ENCODE measurements at places on chromosomes 3 and 15.

GRCh38 chr15:99344639-99345038 lies 93.4 kb downstream of the LRRC28 start:
- peaks cover 4% of the 10 kb centered on the region for H3K4me1 ChIP-seq
- no peak for DNase-seq
- no peak overlapping the region for H3K4me3 ChIP-seq
- H3K27me3 ChIP-seq, result no peaks in the 10 kb centered on the region

GRCh38 chr3:48273594-48274211 lies 32.8 kb downstream of the ZNF589 start:
- no peaks in the 10 kb centered on the region for H3K27me3 ChIP-seq
- H3K27ac ChIP-seq, result no peak overlapping the region
- no peak overlapping the region for H3K4me3 ChIP-seq
- no peaks in the 10 kb centered on the region for H3K36me3 ChIP-seq

- H3K4me1 ChIP-seq, result peaks cover 5% of the 10 kb centered on the region
- no peaks in the 10 kb centered on the region for H3K36me3 ChIP-seq
- H3K27me3 ChIP-seq, result no peaks in the 10 kb centered on the region
- DNase-seq, result no peak
Measured at GRCh38 chr15:43489191-43489590, 3.8 kb downstream of the TP53BP1 start.

GRCh38 chr3:119810018-119810435 lies 28.1 kb downstream of the NR1I2 start:
- H3K27me3 ChIP-seq, result no peaks in the 10 kb centered on the region
- peak; percentile 79 for DNase-seq
- no peak overlapping the region for H3K27ac ChIP-seq
- H3K36me3 ChIP-seq, result no peaks in the 10 kb centered on the region
- no peaks in the 10 kb centered on the region for H3K4me1 ChIP-seq
- peak overlapping the region; percentile 61 for H3K4me3 ChIP-seq

- no peaks in the 10 kb centered on the region for H3K36me3 ChIP-seq
- no peak for DNase-seq
- H3K27ac ChIP-seq, result no peak overlapping the region
- H3K27me3 ChIP-seq, result no peaks in the 10 kb centered on the region
- no peak overlapping the region for H3K4me3 ChIP-seq
- no peaks in the 10 kb centered on the region for H3K4me1 ChIP-seq
Measured at GRCh38 chr3:149450281-149450680, 24.2 kb upstream of the TM4SF4 start.

DNA sequence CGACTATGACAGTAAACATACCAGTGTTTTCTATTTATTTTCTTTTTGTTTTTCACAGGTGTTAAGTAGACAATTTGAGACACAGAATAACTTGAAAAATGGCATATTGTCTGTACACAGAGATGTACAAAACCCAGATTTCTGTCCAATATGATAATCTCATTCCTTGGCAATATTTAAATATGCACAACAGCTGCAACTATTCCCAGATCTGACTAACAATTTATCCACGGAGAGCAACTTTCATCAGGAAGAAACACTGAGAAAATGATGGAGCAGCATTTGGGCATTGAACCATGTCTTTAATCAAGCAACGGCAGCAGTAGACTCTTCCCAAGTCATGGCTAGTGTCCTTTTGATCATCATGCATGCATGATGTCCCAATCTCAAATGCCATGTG lies 452.6 kb downstream of the ZPLD1 start:
- no peaks in the 10 kb centered on the region for H3K4me1 ChIP-seq
- no peaks in the 10 kb centered on the region for H3K27me3 ChIP-seq
- no peak overlapping the region for H3K4me3 ChIP-seq
- no peak overlapping the region for H3K27ac ChIP-seq
- H3K36me3 ChIP-seq, result no peaks in the 10 kb centered on the region
- no peak for DNase-seq

DNA sequence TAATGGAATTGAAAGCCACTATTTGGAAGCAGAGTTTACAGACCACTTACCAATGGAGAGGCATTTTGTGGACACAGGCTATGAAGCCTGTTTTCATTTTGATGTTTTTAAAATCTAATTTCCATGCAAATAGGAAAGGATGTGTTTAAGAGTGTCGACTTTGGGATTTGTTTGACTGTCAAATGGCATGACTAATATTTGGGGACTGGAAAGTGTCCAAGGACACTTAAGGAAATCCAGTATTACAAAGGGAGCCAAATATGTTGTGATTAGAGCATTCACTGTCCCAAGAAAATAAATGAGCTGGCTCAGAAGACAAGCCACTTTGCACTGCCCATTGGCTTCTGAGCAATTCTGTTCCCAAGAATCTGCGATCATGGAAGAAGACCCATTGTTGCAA lies 34.0 kb upstream of the SLC6A11 start:
- no peak overlapping the region for H3K27ac ChIP-seq
- H3K36me3 ChIP-seq, result no peaks in the 10 kb centered on the region
- no peak for DNase-seq
- no peak overlapping the region for H3K4me3 ChIP-seq

DNA sequence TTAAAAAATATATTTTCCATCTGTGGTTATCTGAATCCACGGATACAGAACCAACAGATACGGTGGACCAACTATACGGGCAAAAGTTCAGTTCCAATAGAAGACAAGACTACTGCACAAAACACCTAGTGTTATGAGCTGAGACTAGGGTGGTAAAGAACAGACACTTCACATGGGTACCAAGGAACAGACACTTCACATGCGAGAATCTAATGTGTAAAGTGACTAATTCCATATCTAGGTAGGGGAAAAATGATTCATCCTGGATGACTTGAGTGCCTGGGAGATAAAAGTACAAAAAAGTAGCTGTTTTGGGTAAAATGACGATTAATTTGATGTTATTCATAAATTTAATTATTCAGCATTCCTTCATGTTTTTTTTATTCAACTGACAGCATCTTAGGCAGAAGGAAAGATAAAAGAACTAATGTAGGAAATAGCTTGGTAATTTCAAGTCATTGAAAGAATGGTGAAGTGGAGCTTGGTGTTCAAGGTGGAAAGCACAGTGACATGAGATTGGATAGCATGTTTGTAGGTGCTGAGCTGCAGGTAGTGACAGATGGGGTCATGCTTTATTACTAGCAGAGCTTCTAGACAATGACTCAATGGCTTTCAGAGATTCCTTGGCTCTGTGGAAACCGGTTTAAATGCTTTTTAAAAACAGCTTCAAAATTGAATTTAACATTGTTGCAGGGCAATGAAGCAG lies 5.2 kb downstream of the CD200 start:
- no peak overlapping the region for H3K27ac ChIP-seq
- no peaks in the 10 kb centered on the region for H3K27me3 ChIP-seq
- no peak for DNase-seq
- no peaks in the 10 kb centered on the region for H3K36me3 ChIP-seq
- no peaks in the 10 kb centered on the region for H3K4me1 ChIP-seq

DNA sequence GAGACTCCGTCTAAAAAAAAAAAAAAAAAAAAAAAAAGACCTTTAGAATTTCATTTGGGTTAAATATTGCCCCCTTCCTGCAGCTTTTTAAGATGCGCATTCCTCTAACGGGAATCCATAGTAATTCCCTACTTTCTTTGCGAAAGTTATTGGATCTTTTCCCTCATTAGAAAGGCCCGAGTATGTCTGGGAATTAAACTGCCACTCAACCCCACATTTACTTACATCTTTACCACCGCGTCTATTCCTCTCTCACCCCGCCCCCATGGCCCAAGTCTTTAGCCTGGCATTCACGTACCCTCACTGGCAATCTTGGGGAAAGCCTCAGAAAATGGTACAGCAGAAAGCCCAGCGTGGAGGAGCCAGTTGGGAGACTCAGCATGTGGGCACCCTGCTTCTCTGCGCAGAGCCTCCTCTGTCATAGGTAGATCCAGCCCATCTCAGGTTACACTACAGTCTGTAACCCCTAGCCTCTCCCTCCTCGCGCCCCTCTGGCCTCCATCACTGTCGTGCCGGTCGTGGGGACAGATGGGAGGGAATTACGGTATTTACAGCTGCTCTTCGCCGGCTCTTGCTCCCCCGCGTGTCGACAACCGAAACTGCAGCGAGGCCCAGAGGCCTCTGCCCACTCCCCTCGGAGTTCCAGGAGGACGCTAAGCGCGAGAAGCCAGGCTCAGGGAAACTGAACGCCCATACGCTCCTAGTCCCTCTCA lies 6.4 kb upstream of the ANKDD1A start:
- no peaks in the 10 kb centered on the region for H3K4me1 ChIP-seq
- peak; percentile 87 for DNase-seq
- no peak overlapping the region for H3K27ac ChIP-seq
- H3K27me3 ChIP-seq, result no peaks in the 10 kb centered on the region
- H3K4me3 ChIP-seq, result no peak overlapping the region

DNA sequence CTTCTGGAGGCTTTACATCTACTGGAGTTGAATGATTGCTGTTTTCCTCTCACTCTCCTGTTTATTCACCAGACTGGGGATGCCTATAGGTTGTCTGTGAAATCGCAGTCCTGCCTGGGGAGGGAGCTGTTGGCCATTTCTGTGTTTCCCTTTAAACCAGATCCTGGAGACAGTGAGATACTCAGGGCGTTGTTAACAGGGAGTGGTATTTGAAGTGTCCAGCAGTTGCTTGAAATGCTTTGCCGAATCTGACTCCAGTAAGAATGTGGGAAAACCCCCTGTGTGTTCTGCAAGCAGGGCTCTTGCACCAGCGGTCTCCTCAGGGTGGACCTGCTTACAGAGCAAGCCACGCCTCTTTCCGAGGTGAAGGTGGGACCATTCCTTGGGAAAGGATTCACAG lies 4.3 kb upstream of the LRRK1 start:
- peaks cover 6% of the 10 kb centered on the region for H3K4me1 ChIP-seq
- no peak for DNase-seq
- H3K36me3 ChIP-seq, result no peaks in the 10 kb centered on the region
- no peak overlapping the region for H3K27ac ChIP-seq
- H3K27me3 ChIP-seq, result no peaks in the 10 kb centered on the region
- H3K4me3 ChIP-seq, result no peak overlapping the region

DNA sequence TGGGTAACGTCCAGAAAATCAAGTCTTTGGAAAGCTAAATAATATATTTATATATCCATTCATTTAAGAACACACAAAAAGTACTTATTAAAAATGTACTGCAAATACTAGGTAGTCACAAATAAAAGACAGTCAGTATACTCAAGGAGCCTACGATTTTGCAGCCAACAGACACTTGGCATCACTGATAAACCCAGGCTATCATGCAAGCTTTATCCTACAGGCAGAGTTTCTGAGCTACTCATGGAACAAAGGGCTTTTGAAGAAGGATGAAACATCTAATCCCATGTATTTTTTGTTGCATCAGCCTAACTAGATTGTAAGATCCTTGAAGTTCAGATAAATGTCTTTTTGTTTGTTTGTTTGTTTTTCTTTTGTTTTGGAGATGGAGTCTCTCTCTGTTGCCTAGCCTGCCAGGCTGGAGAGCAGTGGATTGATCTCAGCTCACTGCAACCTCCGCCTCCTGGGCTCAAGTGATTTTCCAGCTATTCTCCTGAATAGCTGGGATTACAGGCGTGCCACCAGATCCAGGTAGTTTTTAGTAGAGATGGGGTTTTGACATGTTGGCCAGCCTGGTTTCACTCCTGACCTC lies 319.4 kb upstream of the MDFIC2 start:
- H3K4me3 ChIP-seq, result no peak overlapping the region
- no peaks in the 10 kb centered on the region for H3K36me3 ChIP-seq
- no peak overlapping the region for H3K27ac ChIP-seq
- no peaks in the 10 kb centered on the region for H3K4me1 ChIP-seq
- H3K27me3 ChIP-seq, result no peaks in the 10 kb centered on the region

DNA sequence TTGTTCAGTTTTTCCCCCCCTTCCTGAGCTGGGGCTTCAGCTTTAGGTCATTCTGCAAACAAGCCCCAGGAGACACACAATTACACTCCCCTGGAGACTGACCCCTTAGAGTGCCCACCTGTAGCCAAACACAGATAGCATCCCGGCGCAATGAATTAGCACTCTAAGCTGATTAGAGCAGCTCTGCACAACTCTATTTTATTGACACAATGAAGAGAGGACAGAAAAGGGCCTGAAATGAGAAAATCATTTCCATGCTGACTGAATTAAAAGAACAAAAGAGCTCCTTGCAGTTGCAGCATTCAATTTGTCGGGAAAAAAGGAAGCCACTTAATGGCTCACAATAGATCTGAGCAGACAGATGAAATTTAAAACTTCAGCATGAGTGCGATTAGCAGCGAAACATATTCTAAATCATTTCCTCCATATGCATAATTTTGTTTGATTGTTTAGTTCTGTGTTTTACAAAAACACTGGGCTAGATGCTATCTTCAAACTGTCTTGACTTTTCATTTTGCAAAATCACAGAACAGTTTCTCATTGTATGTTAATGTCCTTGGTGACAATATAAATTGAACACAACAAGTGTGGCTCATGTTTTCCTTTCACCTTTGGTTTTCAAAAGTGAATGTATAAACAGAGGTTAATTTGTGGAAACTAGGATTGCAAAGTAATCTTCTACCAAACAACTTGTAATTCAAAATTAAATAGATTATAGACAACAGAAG lies 308.6 kb downstream of the MECOM start:
- H3K36me3 ChIP-seq, result no peaks in the 10 kb centered on the region
- H3K27me3 ChIP-seq, result no peaks in the 10 kb centered on the region
- DNase-seq, result no peak
- H3K4me3 ChIP-seq, result no peak overlapping the region
- H3K4me1 ChIP-seq, result peaks cover 4% of the 10 kb centered on the region

DNA sequence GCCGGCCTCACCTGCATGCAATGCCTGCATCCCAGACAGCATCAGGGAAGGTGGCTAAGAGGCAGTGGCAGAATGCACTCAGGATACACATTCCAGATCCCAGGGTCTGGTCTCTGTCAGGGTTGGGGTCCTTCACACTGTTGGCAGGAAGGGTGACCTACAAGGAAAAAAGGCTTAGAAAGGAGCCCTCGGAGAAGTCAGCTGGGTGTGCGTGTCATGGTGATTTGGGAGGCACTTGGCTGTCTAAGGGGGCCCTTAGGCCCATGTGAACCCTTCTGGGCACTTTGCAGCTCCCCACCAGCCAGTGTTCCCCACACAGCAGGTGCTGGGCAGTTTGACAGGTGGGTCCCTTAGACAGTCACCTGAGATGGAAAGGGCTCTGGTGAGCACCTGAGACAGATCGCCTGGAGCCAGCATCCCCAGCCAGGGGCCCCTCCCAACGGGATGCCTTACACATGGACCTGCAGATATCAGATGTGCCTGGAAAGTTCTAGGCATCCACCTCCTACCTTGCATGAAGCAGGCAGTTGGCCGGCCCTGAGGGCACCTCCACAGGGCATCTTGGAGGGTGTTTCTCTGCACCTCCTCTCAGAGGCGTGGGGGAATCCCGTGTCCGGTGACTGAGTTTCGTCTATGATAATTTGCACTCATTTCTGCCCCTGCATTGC lies 131.6 kb downstream of the LRRK1 start:
- no peaks in the 10 kb centered on the region for H3K27me3 ChIP-seq
- DNase-seq, result no peak
- no peaks in the 10 kb centered on the region for H3K4me1 ChIP-seq
- no peak overlapping the region for H3K4me3 ChIP-seq
- no peak overlapping the region for H3K27ac ChIP-seq

DNA sequence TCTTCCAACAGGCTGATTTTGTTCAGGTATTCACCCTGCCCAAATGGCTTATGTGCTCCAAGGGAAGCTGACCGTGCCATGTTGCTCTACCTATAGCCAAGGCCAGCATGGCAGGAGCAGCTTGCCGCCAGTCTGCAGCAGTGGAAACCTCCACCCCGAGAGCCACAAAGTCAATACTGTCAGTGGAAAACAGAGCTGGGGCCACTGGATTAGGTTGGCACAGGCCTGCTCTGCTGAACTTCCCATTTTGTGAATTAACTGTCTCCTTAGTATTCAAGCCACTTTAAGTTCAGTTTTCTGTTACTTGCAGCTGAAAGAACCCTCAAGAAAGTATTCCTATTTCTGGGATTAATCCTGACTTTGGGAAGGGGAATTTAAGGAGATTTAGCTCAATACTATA lies 63.8 kb upstream of the XCR1 start:
- H3K4me1 ChIP-seq, result no peaks in the 10 kb centered on the region
- DNase-seq, result no peak
- H3K27me3 ChIP-seq, result no peaks in the 10 kb centered on the region
- H3K4me3 ChIP-seq, result no peak overlapping the region

Data from pancreas (tissue), 10 donors.